NCI-H1930 (cell line): ENCODE measurements at places on chromosomes 5 and 9.

- DNase-seq = no peak
Observed at GRCh38 chr9:135070964-135071735, 16.3 kb upstream of the OLFM1 start.

DNA sequence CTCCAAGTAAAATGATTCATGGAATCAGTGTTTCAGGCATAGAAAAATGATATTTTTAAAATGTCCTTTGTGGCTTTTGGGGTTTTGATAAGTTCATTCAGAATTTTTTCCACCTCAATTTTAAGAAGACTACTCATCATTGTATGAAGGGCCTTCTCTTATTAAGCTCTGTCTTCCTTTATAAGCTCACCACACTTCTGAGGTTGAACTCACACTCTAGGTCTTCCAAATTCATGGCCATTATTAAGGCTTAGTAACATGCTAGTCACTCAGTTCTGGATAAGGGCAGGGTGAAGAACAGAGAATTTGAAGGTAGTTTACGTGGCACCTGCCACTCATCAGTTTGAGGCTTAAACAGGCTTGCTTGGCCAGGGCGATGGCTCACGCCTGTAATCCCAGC lies 4.2 kb downstream of the MELK start:
- DNase-seq = no peak

DNA sequence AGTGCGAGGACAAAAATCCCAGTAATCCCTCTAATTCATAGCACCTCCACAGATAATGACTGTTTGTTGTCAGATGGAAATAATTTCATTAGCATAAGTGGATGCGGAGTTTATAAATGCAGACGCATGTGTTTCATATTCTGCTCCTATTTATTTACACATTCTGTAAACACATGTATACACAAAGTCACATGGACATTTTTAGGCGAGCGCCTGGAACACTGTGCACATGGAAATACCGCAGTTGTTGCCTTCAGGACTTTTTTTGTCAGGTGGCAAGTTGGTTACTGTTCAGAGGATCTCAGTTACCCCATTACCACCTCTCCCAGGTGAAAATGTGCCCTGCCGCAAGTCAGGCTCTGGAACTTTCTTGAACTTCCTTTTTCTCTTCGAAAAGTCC lies 40.3 kb upstream of the FBP1 start:
- DNase-seq = no peak

DNA sequence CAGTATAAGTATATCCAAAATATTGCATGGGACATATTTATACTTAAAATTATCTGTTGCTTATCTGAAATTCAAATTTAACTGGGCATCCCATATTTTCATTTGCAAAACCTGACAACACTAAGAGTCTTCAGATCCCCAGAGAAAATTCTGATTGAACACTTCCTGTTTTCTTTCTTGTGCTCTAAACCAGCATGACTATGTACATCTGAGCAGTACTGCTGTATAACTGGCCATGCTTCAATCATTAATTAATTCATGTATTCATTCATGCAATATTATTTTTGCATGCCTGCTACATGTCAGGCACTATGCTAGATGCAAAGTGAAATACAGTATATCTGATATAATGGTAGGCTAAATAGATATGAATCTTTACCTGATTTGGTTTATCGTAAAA lies 461.2 kb downstream of the TLR4 start:
- DNase-seq = no peak

DNA sequence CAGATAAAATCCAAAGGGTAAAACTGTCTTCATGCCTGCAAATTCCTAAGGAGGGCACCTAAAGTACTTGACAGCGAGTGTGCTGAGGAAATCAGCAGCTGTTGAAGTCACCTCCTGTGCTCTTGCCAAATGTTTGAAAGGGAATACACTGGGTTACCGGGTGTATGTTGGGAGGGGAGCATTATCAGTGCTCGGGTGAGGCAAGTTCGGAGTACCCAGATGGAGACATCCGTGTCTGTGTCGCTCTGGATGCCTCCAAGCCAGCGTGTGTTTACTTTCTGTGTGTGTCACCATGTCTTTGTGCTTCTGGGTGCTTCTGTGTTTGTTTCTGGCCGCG lies 727 bp upstream of the ADRB2 start:
- no peak for DNase-seq

GRCh38 chr5:56306433-56307150 lies 73.5 kb upstream of the ANKRD55 start:
- no peak for DNase-seq

- peak; percentile 40 for DNase-seq
Observed at GRCh38 chr5:177496727-177497291, 595 bp downstream of the PDLIM7 start.

DNA sequence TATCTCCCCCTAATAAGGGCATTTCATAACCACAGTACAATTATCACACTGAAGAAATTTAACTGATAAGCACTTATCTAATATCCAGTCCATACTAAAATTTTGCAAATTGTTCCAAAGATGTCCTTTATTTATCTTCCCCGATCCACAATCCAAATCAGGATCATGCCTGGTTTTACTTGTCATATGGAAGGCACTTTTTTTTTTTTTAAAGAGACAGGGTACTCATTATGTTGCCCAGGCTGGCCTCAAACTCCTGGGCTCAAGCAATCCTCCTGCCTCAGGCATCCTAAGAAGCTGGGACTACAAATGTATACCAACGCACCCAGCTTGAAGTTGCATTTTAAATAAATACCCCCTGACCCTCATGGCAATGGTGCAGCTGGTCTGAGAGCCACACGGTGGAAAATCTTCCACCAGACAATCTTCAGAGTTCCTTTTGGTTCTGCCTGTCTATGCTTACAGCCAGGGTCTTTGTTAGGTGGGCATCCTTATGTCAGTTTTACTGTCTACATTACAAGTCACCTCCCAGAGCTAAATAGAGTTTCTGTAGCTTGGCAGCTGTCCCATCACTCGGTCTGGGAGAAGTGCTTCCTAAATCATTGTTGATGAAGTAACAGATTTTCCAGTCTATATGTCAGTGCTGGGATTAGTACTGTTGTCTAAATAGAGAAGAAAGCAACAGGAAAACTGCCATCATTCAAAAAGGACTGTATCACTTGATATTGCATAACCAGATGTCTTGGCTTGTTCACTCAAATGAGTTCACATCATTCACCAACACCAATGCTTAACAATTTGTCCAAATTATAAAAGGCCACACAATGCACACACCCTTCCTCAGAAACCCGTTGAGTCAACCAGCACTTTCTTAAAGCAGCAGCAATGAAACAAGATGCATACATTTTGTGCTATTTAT lies 26.4 kb downstream of the PTPN3 start:
- no peak for DNase-seq

DNA sequence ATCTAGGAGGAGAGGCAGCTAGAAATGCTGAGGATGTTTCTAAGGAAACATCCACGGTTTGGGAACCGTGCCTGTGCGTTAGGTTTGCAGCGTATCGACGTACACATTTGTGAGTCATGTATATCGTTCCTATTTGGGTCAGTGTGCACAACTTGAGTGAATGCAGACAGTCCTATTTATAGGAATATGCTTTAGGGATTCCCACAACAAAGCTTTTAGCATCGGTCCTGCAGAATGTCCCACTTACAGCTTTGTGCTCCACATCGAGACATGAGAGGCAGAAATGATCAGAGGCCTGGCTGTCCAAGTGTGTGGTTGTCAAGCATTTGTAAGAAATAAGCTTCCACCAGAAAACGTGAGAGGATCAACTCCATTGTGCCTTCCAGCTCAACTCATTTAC lies 1282.7 kb upstream of the WWC1 start:
- DNase-seq = no peak

DNA sequence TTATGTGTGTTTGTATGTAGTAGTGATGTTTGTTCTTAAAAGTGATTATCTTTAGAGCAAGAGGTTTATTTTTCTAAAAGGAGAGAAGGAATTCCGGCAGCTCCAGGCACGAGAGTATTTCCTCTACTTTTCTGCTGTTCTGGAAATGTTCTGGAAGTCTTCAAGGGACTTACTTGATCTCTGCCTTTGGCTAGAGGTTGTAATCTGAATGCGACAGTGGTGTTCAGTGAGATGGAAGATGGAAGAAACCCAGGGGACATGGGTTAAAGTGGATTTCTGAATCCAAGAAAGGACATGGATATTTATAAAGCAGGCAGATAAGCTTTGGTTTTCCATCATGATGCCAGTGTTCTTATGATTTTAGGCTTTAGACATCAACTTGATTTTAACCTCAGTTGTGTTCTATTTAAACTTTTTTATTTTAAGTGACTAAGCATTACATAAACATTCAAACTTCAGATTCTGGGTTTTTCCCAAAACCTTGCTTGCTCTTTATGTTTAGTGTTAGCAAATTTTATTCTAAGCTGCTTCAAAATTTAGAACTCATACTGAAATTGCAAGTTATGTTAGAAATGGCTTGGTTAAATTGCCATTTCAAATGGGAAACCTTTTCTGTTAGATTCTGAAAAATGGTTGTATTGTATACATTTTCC lies 3.6 kb downstream of the GPR21 start:
- no peak for DNase-seq

- DNase-seq = no peak
Observed at GRCh38 chr5:87899721-87900131, 368.9 kb downstream of the TMEM161B start.

DNA sequence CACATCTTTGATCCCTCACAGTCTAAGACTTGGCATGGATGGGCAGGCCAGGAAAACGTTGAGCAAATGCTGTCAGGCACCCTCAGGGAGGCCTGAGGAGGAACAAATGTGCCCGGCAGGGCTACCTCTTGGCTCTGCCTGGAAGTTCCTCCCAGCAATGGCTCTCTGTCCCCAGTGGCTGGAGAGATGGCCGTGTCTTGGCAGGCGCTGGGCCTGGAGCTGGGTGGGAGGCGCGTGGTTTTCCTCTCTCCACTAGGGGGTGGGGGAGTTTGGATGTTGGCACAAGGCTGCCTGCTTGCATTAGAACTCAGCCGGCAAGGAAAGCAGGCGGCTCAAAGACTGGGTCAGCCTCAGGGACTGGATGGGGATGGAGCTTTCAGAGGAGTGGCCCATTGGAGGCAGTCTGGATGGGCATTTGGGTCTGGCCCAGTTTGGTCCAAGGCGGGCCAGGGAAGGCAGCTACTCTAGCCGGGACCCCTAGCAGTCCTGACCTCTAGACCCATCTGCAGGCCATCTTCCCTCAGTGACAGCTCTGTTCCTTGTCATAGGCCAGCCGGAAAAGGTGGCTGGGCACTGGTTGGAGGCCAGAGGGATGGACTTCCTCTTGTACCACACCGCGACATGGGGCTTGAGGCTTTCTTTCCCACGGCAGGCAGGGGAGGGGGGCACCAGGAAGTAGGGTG lies 68.2 kb upstream of the STC2 start:
- no peak for DNase-seq

- DNase-seq = peak; percentile 37
Observed at GRCh38 chr5:134227259-134227658, 1.4 kb upstream of the PPP2CA start.

GRCh38 chr9:97970165-97970564 lies 13.0 kb upstream of the ANP32B start:
- DNase-seq = no peak

- DNase-seq = no peak
Observed at GRCh38 chr9:26191711-26192110, 513.5 kb upstream of the TUSC1 start.

GRCh38 chr5:141180313-141180712 lies 1.9 kb upstream of the PCDHB16 start:
- DNase-seq = no peak

- DNase-seq = no peak
Observed at GRCh38 chr5:75550597-75550996, 38.9 kb downstream of the POLK start.

- no peak for DNase-seq
Observed at GRCh38 chr5:52065182-52065581, 681.9 kb downstream of the ISL1 start.

DNA sequence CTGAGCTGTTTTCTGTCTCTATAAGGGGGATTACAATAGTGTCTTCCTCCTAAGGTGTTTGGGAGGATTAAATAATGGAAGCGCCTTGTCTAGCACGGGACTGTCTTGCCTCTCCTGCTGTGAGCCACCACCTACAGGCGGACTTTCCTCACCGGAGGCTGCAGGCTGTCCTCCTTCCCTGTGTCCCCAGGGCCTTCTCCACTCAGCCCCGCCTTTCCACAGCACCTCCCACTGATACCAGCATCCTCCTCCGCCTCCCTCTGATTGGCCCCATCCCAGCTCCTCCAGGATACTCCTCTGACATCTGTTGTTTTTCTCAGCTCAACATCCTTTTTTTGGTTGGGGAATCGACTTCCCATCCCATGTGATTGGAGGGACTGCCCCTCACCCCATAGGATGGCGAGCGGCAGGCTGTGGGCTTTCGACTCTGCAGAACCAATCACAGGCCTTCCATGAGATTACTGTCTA lies 851 bp upstream of the ZDHHC12 start:
- DNase-seq = no peak

DNA sequence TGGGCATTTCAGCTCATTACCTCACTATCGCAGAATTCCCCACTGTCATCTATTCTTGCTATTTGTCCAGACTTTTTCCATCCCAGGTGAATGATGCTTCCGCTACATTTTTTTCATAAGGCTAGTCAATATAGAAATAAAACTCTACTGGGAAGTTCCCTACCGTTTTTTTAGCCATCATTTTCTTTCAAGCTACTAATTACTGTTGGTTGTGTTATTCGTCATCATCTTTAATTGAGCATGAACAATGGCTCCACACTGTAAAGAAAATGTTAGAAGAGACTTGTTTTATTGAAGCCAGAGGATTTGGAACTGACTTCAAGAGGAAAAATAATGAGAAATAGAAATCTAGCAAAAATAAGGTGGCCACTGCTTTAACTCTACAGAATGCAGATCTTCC lies 265.0 kb downstream of the ZNF608 start:
- no peak for DNase-seq

GRCh38 chr5:52746539-52746938 lies 41.2 kb upstream of the ITGA1 start:
- no peak for DNase-seq
